ENCODE measurements at places on chromosomes 4 and X.
A peak's percentile ranks its signal among the peaks of the same experiment; 100 is the strongest.

DNA sequence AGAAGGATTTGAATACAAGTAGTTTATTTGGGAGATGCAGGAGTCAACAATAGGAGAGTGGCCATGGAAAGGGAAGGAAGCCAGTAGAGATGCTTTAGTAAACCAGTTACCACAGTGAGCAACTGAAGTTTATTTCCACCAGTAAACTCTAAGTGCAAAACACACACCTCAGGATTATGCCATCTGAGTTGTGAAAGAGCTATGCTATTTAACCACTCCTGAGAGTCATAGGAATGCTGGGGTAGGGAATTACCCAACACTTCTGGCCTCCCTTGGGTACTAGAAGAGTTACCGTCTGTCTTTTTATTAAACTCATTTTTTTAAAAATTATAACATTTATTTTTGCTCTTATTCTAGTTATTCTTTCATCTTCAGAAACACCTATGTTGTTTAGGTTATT lies 834.6 kb upstream of the AMOT start:
- DNase-seq, result no peak

GRCh38 chrX:138745196-138745595 lies 33.7 kb upstream of the FGF13 start:
- no peak for DNase-seq

DNA sequence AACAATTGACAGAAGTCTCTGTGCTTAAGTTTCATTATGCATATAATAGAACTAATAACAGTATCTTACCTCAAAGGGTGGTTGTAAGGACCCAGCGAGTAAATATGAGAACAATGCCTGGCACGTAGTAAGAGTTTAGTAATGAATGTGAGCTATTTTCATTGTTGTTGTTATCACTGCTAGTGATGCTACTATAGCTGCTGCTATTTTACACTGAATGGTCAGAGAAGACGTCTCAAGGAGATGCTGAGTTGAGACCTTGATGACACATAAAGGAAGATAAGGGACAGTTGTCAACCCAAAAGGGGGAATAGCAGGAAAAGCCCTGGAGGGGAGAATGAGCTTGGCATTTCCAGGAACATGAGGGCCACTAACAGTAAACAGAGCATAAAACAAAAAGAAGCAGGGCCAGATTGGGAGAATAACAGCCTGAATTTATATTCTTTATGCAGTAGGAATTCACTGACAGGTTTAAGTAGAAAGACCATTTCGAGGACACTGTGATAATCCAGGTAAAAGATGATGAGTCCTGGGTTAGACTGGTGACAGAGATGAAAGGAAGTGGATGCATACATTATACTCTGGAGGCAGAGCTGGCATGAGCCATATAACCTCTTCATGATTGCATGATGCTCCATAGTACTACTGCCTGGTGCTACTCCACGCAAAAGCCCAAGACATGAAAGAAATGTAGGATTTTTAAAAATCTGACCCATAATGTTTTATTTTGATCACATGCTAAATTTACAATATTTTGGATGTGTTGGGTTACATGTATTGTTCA lies 23.1 kb downstream of the ATP8A1 start:
- DNase-seq, result no peak

DNA sequence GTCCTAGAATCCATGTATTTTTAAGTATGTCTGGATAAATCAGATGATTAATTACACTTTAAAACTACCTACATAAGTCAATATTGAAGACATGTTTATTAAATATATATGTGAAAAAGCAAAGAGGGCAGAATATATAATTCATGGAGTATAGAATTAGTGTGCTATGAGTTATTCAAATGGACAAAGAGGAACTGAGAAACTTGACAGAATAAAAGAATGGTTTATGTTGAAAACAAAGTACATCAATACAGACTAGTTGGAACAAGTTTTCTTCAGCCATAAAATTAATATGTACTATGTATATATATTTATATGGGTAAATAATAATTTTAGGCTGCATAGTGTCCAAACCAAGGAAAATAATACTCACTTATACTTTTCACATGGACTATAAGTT lies 173.5 kb downstream of the NPFFR2 start:
- no peak for DNase-seq

DNA sequence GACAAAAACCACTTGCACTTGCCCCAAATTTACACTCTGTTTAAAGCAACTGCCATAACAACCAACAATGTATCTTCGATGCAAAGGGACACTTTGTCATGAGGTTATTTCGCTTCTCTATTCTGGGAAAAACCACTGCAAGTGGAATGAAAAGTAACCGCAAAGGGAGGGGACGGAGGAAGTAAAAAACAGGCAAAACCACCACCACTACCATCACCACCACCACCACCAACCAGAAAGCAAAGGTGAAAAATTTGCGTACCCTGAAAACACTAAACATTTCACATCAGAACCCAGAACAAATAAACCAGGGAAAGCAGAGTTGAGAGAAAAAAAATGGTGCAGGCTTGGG lies 1.2 kb upstream of the N4BP2 start:
- DNase-seq, result peak; percentile 68

- no peak for DNase-seq
These were observed 604.1 kb downstream of the GRXCR1 start for GRCh38 chr4:43496602-43497001.

GRCh38 chr4:754221-755120 lies 48.8 kb downstream of the PCGF3 start:
- no peak for DNase-seq

- no peak for DNase-seq
These were observed 6.6 kb downstream of the PF4V1 start for GRCh38 chr4:73859614-73860088.

GRCh38 chr4:152460488-152460887 lies 75.4 kb downstream of the FBXW7 start:
- no peak for DNase-seq

DNA sequence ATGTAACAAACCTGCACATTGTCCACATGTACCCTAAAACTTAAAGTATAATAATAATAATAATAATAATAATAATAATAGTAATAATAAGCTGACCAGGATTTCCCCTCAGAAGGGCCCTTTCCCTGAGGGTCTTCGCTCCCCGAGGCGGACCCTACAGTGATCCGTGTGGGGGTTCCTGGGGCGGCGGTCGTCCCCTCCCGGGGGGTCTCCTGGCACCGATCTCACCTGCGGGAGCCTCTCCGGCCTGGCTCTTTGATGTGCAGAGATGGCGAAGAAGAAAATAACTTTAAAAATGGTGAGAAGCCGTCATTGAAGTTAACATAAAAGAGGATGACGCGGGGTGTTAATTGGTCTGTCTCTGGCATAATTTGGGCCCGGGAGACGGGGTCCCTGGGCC lies 48.2 kb upstream of the PPP2R3B start:
- DNase-seq, result no peak

- DNase-seq, result no peak
These were observed 35.5 kb upstream of the GPC3 start for GRCh38 chrX:134020910-134021309.

GRCh38 chrX:130418066-130418465 lies 16.3 kb downstream of the RBMX2 start:
- DNase-seq, result no peak

DNA sequence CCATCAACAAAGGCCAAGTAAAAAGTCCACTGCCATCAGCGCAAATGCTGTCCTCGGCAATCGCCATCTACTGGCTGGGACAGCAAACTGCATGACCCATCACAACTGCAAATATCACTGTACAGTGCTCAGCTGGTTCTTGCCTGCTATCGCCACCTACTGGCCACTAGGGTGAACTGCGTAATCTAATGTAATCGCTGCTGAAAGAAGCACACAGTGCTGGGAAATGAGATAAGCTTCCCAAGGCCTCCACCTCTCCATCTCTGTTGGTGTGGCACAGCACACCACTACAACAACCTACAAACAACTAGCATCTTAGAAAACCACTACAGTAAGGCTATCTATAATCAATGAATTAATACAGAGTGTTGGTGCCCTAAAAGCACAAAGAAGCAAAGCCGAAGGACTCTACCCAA lies 298.3 kb downstream of the TEX13A start:
- peak; percentile 65 for DNase-seq

DNA sequence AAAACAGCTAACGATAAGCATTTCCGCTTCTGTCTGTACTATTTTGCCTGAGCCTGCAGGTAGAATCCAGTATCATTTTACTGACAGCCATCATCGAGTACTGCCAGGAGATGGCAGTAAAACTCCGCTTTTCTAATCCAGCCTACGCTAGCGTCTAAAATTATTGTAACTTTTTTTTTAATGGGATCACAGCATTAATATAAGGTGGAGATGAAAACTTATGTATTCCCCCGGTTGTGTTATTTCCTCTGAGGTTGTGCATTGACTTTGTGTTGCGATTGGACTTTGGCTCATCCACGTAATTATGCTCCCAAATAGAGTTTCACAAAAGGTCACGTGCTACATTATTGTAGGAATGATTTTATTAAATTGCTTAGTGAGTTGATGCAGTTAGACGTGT lies 248.1 kb downstream of the C4orf33 start:
- DNase-seq, result no peak

DNA sequence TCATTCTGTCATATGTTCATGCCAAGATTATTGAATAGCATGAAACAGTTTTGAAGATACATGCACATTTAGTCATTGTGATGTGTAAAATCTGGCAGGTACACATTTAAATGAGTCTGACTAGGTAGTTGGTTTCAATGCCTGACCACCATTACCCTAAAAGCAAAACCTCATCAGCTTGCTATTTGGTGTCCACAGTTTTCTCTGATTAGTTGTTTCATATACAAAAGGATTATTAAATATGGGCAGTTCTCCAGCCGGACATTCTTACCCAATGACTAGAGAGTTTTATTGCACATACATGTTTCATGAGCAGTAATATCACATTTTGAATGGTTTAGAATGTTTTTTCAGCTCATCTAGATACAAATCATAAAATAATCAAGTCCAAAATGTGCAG lies 23.7 kb downstream of the DCHS2 start:
- no peak for DNase-seq

- DNase-seq, result peak; percentile 76
These were observed 32.4 kb downstream of the FGFRL1 start for GRCh38 chr4:1043651-1044468.

DNA sequence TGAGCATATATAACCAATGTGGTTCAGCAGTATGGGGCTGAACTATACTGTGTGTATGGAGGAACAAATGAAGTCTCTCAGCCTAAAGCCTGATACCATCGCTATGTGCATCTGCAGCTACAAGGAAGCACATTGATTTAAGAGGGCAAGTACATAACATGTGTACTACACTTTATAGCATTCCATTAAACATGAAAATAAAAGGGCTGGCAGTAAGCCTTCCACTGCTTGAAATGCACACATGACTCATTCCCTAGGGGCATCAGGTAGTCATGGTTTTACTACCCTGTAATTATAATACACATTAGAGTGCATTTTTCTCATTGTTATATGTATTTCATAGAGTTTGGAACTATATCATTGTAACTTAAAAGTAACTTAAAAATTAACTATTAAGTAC lies 51.2 kb downstream of the SMARCA1 start:
- DNase-seq, result no peak

DNA sequence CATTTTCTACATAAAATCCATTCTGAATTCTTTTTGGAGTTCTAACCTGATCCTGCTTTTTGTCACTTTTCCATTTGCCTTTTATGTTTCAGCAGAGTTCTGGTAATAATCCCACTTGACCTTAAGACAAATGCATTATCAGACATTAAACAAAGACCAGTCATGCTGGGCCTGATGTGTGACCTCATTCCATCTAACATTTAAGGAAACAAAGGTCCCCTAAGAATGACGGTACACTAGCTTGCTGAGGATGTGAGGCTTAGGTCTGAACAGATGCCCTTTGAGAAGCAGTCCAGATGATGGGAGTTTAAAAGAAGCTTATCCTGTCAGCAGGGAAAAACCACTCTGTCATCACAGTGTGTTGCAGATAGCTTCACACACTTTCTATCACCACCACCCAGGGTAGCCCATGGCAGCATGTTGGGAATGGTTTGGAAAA lies 38.1 kb upstream of the PDE5A start:
- DNase-seq, result no peak

GRCh38 chrX:45774961-45775360 lies 574.3 kb upstream of the DIPK2B start:
- DNase-seq, result no peak

GRCh38 chr4:146165840-146166239 lies 9.7 kb upstream of the LSM6 start:
- DNase-seq, result no peak

GRCh38 chr4:80841587-80842281 lies 188.8 kb upstream of the BMP3 start:
- DNase-seq, result no peak

DNA sequence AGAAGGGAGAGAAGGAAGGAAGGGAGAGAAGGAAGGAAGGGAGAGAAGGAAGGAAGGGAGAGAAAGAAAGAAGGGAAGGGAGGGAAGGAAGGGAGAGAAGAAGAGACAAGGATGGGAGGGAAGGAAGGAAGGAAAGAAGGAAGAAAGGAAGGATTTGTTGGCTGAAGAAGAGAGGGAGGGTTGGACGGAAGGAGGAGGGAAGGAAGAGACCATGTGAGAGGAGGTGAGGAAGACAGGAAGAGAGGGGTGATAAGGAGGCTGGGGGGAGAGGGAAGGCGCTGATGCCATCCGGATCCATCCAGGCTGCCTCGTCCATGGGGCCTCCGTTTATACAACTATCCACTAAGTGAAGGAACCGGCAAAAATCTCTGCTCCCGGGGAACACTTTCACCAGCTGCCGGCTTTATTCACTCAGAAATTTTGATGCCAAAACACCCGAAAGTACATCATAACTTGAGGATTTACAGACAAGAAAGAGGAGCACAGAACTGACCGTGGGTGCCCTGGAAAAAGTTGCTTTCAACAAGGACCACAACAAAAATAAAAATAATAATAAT lies 14.9 kb downstream of the DHRSX start:
- no peak for DNase-seq

- DNase-seq, result no peak
These were observed 33.4 kb upstream of the SPON2 start for GRCh38 chr4:1205586-1206298.

- no peak for DNase-seq
These were observed 52.2 kb downstream of the ANK2 start for GRCh38 chr4:113101669-113102068.

GRCh38 chrX:136397001-136397400 lies 90.7 kb upstream of the BRS3 start:
- DNase-seq, result no peak

- no peak for DNase-seq
These were observed 1.1 kb downstream of the MECP2 start for GRCh38 chrX:154096140-154097002.

DNA sequence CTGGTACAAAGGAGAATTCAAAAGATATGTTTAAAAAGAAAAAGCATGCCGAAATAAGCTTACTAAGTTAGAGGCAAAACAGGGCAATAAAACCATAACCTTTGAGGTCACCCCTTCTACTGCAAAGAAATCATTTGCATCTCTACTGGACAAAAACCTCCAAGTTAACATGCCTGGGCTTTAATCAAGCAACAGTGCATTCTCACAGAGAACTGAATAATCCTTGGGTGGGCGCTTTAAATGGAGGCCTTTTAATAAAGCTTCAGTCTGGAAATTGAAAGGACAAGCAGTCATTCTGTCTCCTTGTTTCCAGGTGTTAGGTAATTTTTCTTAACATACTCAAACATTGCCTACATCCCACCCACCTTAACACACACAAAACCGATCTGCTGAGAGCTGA lies 34.6 kb upstream of the SMS start:
- no peak for DNase-seq
